SK-N-DZ (cell line): ENCODE measurements at places on chromosomes 3 and 15.

GRCh38 chr3:121941592-121941991 lies 47.4 kb downstream of the SLC15A2 start:
- DNase-seq: no peak

DNA sequence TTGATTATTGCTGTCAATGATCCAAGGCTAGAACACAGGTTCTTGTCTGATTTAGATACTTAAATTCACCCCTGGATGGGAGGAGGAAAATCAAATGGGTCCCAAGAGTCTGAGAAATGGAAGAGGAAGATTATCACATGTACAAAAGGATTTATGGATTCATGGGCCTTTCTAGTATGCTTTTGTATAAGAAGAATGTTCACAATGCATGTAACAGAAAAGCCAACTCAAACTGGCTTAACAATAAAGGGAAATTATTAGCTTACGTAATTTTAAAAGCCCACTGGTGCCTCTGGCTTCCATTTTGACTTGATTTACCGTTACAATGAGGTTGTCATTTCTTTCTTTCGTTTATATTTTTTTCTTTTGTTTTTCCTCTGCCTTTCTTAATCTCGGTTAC lies 782.5 kb upstream of the GRM7 start:
- DNase-seq: no peak

GRCh38 chr15:98518823-98519561 lies 129.3 kb upstream of the IGF1R start:
- peak; percentile 77 for DNase-seq

DNA sequence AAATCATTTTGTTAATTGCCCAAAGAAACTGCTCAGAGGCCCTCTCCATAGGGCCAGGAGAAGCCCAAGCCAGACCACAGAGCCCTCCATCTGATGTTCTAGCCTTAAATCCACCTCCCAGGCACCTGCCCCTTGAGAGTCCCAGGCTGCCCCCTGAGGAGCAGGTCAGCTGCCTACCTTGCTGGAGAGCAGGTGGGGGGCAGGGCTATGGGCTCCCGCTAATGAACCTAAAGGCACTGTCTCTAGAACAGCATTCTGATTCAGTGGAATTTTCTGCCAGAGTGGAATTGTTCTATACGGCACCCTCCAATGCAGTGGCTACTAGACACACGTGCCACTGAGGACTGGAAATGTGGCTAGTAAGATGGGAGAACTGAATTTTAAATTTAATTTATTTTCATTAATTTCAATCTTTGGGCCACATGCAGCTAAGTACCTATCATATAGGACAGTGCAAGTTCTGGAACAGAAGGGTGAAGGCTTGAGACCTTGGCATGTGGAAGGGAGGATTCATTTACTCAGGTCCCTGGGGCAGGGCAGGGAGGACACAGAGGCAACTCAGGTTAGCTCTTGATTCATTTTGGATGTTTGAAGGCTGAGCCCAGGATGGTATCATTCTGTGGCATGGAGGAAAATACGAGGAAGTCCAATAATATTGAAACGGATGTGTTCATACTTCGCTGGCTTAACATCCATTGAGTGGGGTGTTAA lies 11.4 kb downstream of the AMOTL2 start:
- no peak for DNase-seq

DNA sequence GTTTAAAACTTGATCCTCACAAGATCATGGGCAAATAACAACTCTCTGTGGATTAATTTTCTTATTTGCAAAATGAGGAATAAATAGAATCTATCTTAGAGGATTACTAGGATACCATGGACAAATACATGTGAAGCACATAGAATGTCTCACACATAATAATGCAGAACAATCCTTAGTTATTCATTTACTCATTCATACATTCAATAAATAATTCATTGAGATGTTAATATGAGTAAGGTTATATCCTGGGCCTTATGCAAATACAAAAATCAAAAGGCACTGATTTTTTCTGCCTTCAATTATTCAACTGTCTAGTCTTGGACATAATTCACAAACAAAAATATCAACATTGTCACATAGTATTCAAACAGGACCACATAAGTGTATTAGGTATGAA lies 654.1 kb downstream of the MECOM start:
- DNase-seq: no peak

- no peak for DNase-seq
Measured at GRCh38 chr3:41679374-41679773, 282.5 kb downstream of the ULK4 start.

DNA sequence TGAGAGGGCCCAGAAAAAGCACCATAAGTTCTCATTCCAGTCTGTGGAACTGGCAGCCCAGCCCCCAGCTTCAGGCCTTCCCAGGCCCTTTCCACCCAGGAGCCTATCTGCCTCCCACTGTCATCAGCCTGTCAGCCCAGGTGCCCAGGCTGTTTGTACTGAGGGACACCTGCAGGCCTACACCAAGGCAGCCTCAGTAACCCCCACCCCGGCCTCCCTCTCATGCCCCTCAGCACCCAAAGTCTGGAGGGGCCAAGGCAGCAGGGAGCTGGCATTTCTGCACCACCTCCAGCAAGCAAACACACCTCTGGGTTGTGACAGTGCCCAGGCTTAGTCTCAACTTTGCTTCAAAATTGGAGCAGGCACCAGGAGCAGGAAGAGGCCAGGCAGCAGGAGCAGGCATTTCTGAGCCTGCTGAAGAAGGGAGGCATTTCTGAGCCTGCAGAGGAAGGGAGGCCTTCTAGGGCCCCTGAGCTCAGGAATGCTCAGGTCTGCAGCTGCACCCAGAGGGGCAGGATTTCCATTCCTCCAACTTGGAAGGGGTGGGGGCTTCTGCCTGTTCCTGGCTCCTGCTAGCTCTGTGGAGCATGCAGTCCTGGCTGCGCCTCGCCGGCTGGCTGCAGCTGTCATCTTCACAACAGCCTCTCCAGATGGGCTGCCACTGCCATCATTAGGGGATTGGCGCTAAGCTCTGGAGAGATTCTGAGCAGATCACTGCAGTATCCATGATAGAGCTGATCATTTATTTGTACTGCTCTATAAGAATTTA lies 396.1 kb downstream of the UNC13C start:
- no peak for DNase-seq

DNA sequence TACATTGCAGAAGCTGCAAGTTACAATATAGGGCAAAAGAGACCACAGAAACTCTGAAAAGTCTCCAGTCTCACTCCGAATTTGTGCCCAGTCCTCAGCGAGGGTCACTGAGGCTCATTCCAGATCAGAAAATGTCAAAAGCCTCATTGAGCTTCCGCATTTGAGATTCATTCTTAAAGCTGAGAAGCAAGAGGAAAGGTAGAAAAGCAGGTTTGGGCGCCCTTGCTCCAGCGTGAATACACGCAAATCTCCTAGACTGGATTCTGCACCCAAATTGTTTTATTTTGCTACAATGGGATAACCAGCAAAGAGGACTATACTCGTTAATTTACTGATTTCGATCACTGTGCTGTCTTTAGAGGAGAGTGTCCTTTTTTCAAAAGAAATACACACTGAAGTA lies 212.2 kb downstream of the STT3B start:
- DNase-seq: no peak
